ENCODE measurements at places on chromosomes 5 and 9. TPM values are rescaled to one million over a fixed set of nuclear protein-coding genes. Genes with fewer than 3 reads are reported as not detected.

BTNL3 gene
- total RNA-seq, result 0.82 TPM

DNA sequence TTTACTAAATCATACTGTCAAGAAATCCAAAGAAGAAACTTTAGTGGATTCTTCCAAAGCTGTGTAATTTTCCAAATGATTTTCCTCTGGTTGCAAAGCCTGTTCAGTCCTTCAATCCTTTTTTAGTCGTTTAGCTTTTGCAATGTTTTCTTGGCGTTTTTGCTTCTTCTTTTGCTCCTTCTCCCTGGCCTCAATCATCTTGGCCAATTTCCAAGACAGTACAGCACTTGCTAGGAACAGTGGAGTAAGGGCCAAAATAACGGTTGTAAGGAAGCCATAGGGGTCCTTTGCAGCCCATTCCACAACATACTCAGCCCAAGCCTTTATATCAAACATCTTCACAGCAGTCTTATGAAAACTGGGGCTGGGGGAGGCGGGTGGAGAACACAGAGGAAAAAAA, 2.4 kb downstream of the SMIM15 start:
- H3K36me3 ChIP-seq, result peaks cover 45% of the 10 kb centered on the region
- no peaks in the 10 kb centered on the region for H3K27me3 ChIP-seq
- no peak for DNase-seq
- H3K4me1 ChIP-seq, result peaks cover 27% of the 10 kb centered on the region
- H3K4me3 ChIP-seq, result peak overlapping the region; percentile 98

FBXL7 gene
- total RNA-seq, result 3.8 TPM

GRCh38 chr9:21996858-21997257, 2.3 kb downstream of the CDKN2B-AS1 start:
- DNase-seq, result no peak
- H3K4me1 ChIP-seq, result no peaks in the 10 kb centered on the region
- peak overlapping the region; percentile 95 for H3K4me3 ChIP-seq
- H3K27ac ChIP-seq, result peak overlapping the region; percentile 42
- peaks cover 83% of the 10 kb centered on the region for H3K27me3 ChIP-seq

KCNN2 gene
- total RNA-seq, result 15.4 TPM

DNA sequence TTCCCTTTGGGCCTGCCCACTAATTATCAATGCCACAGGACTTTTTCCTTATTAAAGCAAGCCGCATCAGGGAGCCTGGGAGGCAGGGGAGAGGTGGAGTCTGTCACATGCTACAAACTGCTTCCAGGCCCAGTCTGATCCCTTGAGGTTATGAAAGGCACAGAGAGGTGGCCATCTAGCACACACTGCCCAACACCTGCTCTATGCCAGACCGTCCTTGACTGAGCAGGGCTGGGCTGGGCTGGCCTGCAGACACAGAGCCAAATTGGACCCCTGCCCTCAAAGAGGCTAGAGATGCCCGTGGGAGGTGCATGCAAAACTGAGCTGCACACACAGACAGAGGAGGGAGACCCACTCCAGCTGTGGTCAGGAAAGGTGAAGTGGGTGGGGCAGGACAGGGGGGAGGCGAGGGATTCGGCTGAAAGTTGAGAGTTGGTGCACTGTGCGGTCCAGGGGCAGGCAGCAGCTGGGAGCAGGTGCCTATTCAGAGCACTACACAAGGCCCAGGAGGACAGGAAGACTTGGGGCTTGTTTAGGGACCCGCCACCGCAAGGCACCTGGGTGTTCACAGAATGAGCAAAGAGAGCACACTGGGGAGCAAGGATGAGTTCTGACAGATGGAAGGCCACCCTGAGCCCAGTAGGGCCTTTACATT, 36.4 kb upstream of the TCF7 start:
- H3K27ac ChIP-seq, result no peak overlapping the region
- H3K36me3 ChIP-seq, result peaks cover 5% of the 10 kb centered on the region
- no peak overlapping the region for H3K4me3 ChIP-seq
- no peaks in the 10 kb centered on the region for H3K4me1 ChIP-seq

DNA sequence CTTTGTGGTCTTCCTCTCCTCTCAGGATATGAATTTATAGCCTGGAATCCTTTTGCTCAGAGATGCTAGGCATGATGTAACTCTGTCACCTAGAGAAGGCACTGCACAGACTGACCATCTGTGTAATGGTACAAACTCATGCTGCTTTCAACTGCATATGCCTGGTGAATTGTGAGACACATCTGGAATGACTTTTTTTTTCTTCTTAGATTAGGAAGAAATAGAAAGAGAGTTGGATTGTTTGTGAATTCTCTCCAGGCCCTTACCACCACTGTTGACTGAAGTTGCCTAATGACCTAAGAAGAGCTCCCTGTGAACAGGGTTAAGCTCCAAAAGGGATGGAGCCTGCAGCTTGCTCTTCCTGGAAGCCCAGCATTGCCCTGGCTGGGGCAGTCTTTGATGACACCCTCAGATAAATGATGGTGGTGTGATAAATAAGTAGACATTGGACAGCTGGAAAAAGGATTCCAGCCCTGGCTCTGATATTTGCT, 47.8 kb upstream of the TRIM32 start:
- no peak overlapping the region for H3K4me3 ChIP-seq
- H3K36me3 ChIP-seq, result peaks cover 8% of the 10 kb centered on the region
- peaks cover 54% of the 10 kb centered on the region for H3K27me3 ChIP-seq
- H3K4me1 ChIP-seq, result peaks cover 6% of the 10 kb centered on the region

DNA sequence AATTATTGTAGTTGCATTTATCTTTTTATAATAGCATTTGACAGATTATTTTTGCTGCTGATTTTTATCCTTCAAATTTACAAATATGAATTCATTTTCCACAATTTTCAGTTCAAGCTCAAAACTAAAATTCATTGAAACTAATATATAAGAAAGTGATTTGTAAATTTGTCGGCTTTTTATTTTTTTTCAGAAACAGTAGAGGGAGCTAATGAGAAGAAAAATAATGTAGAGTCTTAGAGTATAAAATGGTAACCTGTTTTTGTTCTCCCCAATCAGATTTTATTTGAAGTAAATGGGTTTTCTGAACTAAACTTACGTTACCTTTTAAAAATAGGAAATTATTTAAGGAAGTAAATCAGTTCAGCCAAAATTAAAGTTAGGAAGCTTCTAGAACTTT, 19.2 kb downstream of the PRRC1 start:
- H3K27me3 ChIP-seq, result no peaks in the 10 kb centered on the region
- H3K4me3 ChIP-seq, result no peak overlapping the region
- DNase-seq, result no peak
- no peaks in the 10 kb centered on the region for H3K4me1 ChIP-seq
- peaks cover 65% of the 10 kb centered on the region for H3K36me3 ChIP-seq

DNA sequence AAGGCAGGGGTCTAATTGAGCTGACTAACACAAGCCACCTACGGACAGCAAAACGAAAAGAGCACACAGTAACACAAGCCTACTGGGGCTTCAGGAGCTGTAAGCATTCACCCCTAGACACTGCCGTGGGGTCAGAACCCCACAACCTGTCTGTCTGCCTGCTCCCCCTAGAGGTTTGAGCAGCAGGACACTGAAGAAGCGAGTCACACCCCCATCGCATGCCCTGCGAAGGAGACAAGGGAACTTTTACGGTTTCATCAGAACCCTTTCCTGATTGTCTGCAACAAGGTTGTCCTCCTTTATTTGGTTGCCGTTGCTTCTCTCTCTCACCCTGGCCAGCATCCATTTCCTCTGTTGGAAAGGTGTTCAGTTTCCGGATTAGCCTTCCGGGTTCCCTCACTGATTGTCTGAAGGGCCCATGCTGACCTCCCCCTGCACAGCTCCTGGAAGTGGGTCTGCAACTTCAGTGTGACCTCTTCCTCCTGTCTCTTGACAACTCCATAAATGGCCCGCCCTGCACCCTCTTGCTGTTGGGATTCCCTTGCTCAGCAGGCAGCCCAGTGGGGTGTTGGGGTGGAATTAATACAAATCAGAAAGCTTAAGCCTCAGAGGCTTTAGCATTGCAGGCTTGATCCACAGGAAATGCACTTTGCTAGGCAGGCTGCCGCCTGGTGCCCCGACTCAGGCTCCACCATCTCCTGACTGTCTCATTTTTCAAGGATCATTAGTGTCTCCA, 258.9 kb upstream of the TLE4 start:
- no peaks in the 10 kb centered on the region for H3K36me3 ChIP-seq
- no peak overlapping the region for H3K27ac ChIP-seq
- no peaks in the 10 kb centered on the region for H3K4me1 ChIP-seq

CNTFR gene
- total RNA-seq, result 3.5 TPM

CCL21 gene
- total RNA-seq, result not detected

DNA sequence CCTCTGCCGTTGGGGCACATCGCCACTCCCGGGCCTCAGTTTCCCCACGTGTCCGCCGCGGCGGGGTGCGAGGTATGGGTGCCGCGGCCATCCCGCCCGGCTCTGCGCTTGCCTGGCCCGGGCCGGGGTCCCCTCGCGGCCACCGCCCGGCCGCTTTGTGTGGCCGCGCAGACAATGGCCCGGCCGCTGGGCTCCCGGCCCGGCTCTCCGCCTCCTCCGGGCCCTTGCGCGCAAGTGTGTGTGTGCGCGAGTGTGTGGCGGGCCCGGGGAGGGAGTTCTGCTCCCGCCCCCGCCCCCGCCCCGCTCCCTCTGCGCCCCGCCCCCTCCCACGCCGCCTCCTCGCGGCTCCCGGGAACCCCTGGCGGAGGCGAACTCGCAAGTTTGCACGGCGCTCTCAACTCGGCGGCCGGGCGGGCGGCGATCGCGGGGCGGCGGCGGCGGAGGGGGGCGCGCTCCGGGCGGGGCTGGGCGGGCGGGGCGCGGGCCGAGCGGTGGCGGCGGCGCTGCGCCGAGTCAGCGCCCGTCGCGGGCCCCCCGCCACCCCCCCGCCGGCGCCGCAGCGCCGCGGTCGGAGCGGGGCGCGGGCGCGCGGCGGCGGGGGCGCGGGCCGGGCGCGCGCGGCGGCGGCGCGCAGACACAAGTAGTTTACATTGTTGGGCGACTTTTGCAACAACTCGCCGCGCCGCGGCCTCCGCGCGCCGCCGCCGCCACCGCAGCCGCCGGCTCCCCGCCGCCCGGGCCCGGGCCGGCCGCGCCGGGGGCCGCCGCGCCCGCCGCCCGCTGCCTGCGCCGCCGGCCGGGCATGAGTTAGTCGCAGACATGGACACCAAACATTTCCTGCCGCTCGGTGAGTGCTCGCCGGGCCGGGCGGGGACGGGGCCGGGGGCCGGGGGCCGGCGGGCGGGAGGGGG, at the start of gene RXRA:
RXRA (plus strand) TSS at position 643 of the 911 bp plus-strand sequence; CDS start at position 820, 177 bp downstream.
- H3K27ac ChIP-seq, result peak within 1 kb of the TSS; percentile 88
- H3K4me3 ChIP-seq, result peak within 1 kb of the TSS; percentile 89
- peak; percentile 91 for DNase-seq
- H3K36me3 ChIP-seq, result no peaks in the 10 kb centered on the region

DNA sequence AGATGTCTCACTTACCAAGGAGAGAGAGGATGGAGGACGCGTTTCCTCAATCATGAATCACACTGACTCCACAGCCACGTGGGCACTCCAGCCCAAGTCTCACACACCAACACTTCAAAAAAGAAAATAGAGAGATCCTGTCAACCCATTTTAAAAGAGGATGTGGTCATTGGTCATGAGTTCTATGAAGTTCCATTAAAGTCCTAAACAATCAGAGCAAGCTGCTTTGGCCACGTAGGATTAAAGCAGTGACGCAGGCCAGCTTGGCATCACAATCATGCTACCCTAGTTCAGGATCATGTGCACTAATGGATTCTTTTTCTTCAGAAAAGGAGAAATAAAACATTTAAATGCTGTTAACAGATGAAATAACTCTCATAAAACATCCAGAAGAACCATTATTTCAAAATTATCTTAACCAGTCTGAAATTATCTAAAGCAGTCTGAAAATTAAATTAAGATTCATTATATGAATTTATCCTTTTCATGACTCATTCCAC, 108.1 kb downstream of the SEMA5A start:
- peaks cover 23% of the 10 kb centered on the region for H3K4me1 ChIP-seq
- H3K36me3 ChIP-seq, result peaks cover 34% of the 10 kb centered on the region
- no peak overlapping the region for H3K4me3 ChIP-seq
- H3K27ac ChIP-seq, result no peak overlapping the region

GRCh38 chr5:21140987-21141386, 1153.0 kb upstream of the CDH18 start:
- no peak overlapping the region for H3K27ac ChIP-seq
- no peak overlapping the region for H3K4me3 ChIP-seq
- DNase-seq, result no peak

DNA sequence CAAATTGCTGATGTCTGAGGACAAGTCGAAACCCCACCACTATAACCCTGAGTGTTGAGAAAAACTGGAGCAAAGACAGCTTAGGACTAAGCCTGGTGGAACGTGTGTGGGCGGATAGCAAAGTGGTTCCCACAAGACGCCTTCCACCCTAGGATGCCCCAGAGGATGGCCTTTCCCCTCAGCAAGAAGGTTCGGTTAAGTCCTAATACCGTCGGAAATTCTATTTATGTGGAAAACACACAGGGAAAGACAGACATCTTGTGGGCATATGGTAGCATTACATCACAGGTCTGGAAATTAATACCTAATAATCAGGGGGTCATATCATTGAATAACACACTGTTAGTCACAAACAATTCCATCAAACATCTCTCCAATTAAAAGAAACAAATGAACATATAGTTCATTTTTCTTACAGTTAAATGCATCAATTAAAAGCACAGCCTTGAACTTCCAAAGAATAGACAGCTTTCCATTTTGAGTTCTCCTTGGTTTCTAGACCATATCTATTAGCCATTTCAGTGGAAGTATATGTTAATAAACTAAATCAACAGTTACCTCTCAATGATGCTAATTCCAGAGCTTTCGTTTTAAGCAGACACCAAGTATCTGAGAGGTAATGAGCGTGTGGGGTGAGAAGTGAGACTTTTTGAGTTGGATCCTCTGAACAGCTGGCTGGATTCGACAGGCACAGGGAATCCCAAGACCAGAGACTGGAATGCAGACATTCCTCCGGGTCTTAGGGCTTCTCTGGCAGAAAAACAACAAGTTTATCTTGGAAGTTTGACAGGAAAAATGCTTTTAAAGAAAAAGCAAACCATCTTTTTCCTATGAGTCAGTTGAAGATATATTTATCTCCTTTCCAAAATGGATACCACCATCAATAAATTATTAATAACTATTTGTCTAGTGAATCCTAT, 2.9 kb upstream of the ICE1 start:
- H3K4me3 ChIP-seq, result peak overlapping the region; percentile 15
- H3K4me1 ChIP-seq, result peaks cover 19% of the 10 kb centered on the region
- no peak for DNase-seq
- no peaks in the 10 kb centered on the region for H3K27me3 ChIP-seq
- H3K36me3 ChIP-seq, result peaks cover 3% of the 10 kb centered on the region

MARCHF11 gene
- 1.2 TPM for total RNA-seq

- no peak overlapping the region for H3K4me3 ChIP-seq
- H3K4me1 ChIP-seq, result peaks cover 14% of the 10 kb centered on the region
- DNase-seq, result no peak
- no peak overlapping the region for H3K27ac ChIP-seq
- H3K27me3 ChIP-seq, result peaks cover 3% of the 10 kb centered on the region
Measured at GRCh38 chr9:38395653-38396370, 3.3 kb downstream of the ALDH1B1 start.

PDE4D gene
- total RNA-seq, result 37.4 TPM
